ENCODE measurements at places on chromosomes 1 and 21.

- DNase-seq: no peak
Measured at GRCh38 chr1:50453266-50453665, 30.0 kb upstream of the DMRTA2 start.

- DNase-seq: no peak
Measured at GRCh38 chr1:153353226-153353947, 4.3 kb upstream of the S100A9 start.

GRCh38 chr1:110223127-110223526 lies 13.0 kb downstream of the KCNC4 start:
- DNase-seq: no peak

GRCh38 chr1:154557939-154558719 lies at the start of gene UBE2Q1:
TSS of gene UBE2Q1 (minus strand) at chr1:154558662. CDS start at chr1:154558553, 109 bp downstream.
- DNase-seq: no peak

DNA sequence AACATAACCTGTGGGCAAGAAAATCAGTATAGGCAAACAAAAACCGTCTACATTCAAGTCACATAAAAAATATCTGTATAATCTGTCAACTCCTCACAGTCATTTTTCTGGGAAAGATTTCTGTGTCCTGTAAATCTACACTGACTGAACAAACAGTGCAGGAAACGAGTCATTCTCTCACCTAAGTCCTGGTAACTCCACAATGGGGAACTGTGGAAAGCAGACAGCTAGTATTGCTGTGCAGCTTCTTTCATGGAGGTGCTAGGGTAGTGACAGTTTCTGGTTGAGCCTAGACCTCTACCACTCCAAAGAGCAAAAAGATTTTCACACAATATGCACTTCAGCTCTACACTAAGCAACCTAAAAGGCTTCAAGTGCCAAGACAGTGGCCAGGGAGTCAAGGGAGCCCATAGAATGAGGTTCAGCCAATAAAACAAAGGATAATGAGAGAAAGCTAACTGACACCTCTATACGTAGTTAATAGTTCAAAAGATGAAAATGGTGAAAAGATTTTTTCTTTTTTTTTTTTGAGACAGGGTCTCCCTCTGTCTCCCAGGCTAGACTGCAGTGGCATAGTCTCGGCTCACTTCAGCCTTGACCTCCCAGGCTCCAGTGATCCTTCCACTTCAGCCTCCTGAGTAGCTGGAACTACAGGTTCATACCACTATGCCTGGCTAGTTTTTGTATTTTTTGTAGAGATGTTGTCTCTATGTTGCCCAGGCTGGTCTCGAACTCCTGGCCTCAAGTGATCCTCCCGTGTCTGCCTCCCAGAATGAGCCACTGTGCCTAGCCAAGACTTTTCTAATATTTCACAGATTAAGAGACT lies 5.5 kb downstream of the PTP4A2 start:
- peak; percentile 64 for DNase-seq

- DNase-seq: no peak
Measured at GRCh38 chr1:94553323-94553730, 11.8 kb upstream of the F3 start.

All from SW 1271 (cell line).